ENCODE measurements at places on chromosomes 16 and 17. TPM values are rescaled to one million over a fixed set of nuclear protein-coding genes. Genes with fewer than 3 reads are reported as not detected.

The EFNB3 gene
- 6.0 TPM for polyA plus RNA-seq

The PDILT gene
- polyA plus RNA-seq: not detected

The RAB34 gene
- polyA plus RNA-seq: 160 TPM

The NMRAL1 gene
- 81.9 TPM for polyA plus RNA-seq

The SHISA6 gene
- polyA plus RNA-seq: 1.1 TPM

The IL17C gene
- not detected for polyA plus RNA-seq

The HSBP1 gene
- 189 TPM for polyA plus RNA-seq

The ELOB gene
- polyA plus RNA-seq: 595 TPM

The ITGAD gene
- not detected for polyA plus RNA-seq

The KRT32 gene
- polyA plus RNA-seq: not detected

The AKAP1 gene
- 12.2 TPM for polyA plus RNA-seq

- DNase-seq: no peak
These were observed 19.6 kb upstream of the CRHR1 start for GRCh38 chr17:45764479-45764878.

- DNase-seq: no peak
These were observed 10.9 kb downstream of the RARA start for GRCh38 chr17:40319651-40320540.

DNA sequence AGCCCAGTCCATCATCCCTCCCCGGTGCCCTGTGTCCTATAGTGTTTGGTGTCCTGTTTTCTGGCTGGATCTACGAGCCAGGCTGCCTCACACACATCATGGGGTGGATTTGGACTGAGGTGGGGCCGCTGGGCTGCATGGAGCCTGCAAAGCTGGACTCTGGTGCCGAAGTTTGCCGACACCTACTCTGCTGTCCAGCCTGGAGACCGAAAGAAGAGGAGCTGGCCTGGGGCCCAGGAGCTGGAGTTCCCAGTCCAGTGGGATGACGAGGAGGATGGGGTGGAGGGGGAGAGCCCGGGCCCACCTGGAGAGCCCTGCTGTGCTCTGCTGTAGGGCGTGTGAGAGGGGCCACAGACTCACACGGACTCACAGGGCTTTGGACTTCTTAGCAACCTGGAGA, 40.3 kb upstream of the ENPP7 start:
- DNase-seq: no peak

DNA sequence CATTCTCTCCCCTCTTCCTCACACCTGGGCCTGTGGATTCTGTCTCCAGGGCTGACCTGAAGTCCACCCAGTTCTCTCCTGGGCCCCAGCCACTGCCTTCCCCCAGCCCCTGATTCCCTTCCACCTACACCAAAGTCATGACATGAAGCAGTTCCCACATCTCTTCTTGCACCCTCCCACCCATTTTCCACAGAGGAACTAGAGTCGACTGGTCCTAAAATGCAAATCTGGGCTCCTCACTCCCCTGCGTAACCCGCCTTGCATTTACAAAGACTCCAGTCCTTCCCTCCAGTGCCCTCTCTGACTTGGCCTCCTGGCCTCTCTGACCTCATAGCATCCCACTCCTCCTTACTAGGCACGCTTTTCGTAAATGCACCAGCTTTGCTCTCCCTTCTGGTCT, 14.8 kb downstream of the COX6A2 start:
- no peak for DNase-seq

- DNase-seq: no peak
These were observed 3.8 kb upstream of the RPL26 start for GRCh38 chr17:8386841-8387240.

DNA sequence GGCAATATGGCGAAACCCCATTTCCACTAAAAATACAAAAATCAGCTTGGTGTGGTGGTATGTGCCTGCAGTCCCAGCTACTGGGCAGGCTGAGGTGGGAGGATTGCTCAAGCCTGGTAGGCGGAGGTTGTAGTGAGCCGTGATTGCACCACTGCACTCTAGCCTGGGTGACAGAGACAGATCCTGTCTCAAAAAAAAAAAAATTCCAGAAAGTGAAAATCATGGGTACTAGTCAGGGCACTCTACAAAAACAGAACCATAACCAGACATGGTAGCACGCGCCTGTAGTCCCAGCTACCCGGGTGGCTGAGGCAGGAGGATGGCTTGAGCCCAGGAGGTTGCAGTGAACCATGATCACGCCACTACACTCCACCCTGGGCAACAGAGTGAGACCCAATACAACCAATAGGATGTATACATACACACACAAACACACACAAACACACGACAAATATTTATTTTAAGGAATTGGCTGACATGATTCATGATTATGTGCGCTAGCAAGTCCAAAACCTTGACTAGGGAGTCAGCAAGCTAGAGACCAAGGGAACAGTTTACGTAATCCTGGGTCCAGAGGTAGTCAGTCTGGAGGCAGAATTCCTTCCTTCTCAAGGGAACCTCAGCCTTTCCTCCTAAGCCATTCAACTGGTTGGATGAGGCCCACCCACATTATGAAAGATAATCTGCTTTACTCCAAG, 11.6 kb upstream of the GP1BA start:
- DNase-seq: no peak

- DNase-seq: no peak
These were observed 52.4 kb upstream of the CDH3 start for GRCh38 chr16:68592466-68593337.

- DNase-seq: peak; percentile 65
These were observed at the start of gene KRABD2 for GRCh38 chr17:8376271-8377067. Gene KRABD2, minus strand, starts transcription at chr17:8376704.

- DNase-seq: peak; percentile 95
These were observed 29.4 kb upstream of the MTSS2 start for GRCh38 chr16:70715055-70715858.

- DNase-seq: no peak
These were observed 281.5 kb downstream of the TOX3 start for GRCh38 chr16:52265446-52265861.

DNA sequence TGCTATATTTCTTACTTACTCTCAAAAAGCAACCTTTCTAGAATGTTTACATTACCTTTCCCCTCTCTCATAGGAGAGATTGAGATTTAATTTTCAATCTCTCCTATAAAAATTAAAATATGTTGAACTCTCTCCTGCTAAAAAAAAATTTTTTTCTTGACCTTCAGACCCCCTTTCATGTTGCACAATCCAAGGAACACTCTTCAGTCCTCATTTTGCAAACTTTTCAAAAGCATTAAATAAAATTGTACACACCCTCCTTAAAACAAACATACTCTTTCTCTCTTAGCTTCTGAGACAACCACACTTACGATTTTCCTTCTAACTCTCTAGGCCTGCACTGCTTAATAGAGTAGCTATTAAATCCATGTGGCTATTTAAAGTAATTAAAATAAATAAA, 8.6 kb upstream of the ABCA6 start:
- no peak for DNase-seq

DNA sequence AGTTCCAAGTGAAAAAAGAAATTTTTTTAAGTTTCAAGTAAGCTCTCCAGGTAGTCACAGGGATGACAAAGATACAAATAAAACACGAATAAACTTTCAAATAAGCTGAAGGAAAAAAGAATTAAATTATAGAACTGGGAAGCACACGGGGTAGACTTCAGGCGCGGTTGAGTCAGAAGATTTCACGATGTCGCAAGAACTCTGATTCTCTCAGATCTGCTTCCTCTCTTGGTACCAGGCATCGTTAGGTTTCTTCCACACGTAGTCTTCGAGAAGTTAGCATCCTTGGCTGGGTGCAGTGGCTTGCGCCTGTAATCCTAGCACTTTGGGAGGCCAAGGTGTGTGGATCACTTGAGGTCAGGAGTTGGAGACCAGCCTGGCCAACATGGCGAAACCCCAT, 784.1 kb upstream of the RBFOX1 start:
- DNase-seq: no peak

- no peak for DNase-seq
These were observed 12.2 kb downstream of the EVPL start for GRCh38 chr17:76014925-76015261.

DNA sequence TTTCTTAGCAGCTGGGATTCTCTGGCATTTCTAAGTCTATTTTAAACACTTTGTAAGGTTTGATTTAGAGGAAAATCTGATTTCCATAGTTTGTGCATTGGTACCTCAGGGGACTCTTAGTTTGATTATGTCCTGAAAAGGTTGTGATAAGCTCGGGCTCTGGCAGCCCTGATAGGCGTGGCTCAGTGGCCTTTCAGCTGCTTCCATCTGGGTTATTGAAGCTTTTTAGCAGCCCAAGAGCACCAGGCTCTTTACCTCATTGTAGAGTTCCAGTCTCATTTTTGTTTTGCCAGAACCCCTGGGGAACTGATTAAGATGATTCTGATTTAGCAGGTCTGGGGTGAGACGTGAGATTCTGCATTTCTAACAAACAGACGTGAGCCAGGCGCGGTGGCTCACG, 412.3 kb downstream of the XYLT1 start:
- no peak for DNase-seq

GRCh38 chr17:4766201-4766600, 5.5 kb upstream of the TM4SF5 start:
- no peak for DNase-seq

GRCh38 chr16:11233727-11234376, 22.2 kb downstream of the SOCS1 start:
- no peak for DNase-seq

DNA sequence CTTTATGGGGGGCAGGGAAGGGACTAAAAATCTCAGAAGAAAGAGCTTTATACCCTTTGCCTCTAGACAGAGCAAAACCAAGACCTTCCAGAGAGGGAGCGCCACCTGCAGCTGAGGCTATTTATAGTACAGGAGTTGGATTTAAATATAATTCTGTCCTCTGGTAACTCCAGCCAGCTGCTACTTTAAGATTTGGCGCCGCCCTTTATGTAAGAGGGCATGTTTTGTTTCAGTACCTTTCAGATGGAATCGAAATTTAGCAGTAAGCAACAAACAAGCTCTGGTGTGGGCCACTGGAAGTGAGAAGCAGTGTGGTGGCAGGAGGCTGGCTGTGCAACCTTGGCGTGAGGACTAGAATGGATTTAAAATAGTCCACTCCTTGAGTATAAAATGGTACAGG, 5.2 kb upstream of the GUCY2D start:
- DNase-seq: no peak

DNA sequence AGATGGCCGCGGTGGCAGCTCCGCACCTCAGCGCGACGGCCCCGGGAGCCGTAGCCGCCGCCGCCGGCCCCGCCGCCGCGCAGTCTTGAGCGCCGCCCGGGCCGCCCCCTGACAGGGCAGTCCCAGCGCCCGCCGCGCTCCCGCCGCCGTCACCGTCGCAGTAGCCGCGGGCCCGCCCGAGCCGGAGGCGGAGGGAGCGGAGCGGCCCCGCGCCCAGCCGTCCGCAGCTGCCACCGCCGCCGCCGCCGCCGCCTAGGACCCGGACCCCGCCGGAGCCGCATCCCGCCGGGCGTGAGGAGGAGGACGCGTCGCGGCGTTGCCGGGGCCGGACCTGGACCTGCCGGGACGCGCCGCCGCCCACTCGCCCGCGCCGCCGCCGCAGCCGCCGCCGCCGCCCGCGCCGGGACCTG, 218 bp downstream of the TNRC6C start:
- DNase-seq: no peak

DNA sequence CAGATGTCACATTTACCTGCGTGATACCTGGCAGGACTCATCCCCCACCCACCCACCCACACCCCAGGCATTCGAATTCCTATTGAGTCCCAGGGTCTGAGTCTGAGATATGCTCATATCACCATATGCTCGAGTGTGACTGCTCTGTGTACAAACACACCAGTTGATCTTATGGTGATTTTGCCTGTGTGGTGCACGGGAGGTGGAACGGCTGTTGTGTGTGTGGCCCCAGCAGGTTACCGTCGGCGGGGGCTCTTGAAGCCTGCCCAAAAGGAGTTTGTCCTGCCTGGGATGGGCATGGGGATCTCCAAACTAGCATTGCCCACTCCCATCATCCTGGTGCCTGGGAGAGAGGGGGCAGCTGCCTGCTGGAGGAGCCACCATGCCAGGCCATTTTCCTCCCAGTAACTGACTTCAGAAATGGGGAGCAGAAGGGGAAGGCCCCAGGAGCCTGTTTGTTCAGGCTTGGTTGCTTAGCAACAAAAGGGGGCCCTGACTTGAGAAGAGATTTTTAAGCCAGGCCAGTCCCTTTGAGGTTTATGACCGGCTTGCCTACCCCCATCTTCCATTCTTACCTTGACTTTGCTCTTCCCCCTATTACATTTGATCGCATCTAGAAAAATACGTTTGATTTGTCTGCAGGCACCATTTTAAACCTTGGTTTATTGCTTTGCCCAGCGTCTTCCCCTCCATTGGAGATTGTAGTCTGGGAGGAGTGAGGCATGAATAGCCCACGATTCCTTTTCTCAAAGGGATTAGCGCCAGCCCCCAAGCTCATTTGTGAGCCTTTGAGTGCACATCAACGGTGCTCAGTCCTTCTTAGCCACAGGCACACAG, 217.7 kb downstream of the CCDC182 start:
- DNase-seq: no peak

GRCh38 chr16:57503366-57503765, 17.1 kb upstream of the DOK4 start:
- no peak for DNase-seq

DNA sequence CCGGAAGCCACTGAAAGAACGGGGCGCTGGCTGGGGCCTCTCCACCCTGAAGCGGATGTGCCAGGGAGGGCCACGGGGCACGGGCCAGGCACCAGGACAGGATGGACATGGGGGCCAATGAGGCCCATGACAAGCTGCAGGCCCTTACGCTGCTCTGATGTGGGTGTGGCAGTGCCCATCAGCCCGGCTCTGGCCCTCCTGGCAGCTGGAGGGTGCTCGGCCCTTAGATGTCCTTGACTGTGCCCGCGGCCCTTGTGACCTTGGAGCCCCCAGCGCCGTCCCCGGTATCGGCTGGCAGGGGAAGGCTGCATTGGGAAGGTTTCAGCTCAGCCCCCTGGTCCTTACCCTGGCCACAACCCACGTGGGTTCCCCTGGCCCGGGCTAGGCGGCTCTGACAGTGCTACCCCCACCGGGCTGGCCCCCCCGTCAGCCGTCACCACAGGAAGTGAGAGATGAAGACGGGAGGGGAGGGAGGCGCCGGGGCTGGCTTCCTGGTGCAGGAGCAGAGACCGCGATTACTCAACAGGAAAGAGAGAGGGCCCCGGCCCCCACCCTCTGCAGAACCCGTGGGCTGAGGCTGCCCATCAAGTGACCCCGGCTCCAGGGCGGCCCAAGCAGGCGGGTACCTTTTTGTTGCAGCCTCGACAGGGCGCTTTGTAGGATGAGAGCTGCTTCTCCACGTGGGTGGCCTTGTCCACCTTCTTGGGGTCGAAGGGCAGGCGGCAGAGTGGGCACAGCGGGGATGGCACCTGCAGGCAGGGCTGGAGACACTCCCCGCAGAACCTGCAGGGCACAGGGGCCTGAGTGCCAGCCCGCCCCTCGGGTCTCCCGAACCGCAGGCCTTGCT, 5.3 kb downstream of the RNF166 start:
- DNase-seq: no peak

DNA sequence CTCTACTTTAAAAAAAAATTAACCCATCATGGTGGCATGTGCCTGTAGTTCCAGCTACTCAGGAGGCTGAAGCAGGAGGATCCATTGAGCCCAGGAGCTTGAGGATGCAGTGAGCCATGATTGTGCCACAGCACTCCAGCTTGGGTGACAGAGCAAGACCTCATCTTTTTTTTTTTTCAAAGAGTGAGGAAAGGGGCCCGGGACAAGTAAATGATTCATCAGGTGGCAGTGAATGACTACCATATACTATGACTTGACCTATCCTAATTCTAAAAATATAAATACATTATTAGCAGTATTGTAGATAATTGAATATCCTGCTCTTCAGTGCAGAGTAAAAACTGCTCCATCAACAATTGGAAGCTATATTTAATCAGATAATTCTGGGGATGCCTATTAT, 55.3 kb downstream of the CLUH start:
- no peak for DNase-seq

- DNase-seq: no peak
These were observed 610.3 kb upstream of the CDH5 start for GRCh38 chr16:65756163-65756562.

GRCh38 chr16:7124701-7125100, 207.9 kb upstream of the RBFOX1 start:
- no peak for DNase-seq

Measured in foreskin keratinocyte (primary cell).